ENCODE measurements at places on chromosomes 11 and 22.

DNA sequence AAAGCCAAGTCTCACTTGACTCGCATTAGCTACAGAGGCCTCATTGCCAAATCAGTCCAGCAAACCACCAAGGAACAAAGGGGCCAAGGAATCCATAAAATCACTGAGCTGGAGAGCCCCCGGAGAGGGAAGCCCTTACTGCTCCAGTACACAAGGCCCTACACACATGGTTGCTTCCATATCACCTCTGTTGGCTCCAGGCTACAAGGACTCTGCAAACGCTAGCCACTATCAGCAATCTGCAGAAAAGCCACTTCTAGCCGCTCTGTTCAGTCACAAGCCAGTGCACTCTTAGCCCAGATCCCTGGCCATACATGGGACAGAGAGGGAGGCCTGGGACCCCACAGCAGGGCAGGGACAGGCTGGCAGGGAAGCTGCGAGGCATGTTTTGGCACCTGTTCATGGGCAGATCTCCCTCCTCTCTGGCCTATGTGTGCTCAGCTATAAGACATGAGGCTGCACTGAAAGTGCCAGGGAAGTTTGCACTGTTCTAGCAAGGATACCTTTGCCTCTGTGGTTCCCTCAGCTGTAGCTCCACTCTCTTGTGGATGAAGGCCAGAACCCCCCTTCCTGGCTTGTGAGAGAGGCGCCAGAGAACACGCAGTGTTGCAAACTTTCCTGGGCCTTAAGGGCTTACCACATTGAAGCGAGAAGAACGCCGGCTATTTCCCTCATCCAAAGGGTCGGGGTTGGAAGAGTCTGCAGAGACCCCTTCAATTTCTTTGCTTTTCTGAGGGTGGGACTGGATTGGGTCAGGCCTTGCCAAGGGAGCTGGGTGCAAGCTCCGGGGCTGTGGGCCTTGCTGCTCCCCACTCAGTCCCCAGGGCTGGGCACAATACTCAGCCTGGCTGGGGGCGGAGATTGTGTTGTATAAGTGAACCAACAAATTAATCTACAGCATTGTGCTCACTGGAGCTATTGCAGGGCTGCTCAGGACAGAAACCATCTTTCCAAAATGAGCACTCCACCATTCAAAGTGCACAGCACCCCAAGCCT is 108.7 kb upstream of the PITPNB start:
- H3K4me1 ChIP-seq: peaks cover 50% of the 10 kb centered on the region
- H3K36me3 ChIP-seq: peaks cover 13% of the 10 kb centered on the region
- H3K27ac ChIP-seq: peak overlapping the region; percentile 31
- H3K4me3 ChIP-seq: no peak overlapping the region
- no peak for DNase-seq
- H3K27me3 ChIP-seq: no peaks in the 10 kb centered on the region

- no peaks in the 10 kb centered on the region for H3K4me1 ChIP-seq
- no peaks in the 10 kb centered on the region for H3K27me3 ChIP-seq
These were observed 10.9 kb downstream of the USP35 start for GRCh38 chr11:78199653-78200015.

- no peaks in the 10 kb centered on the region for H3K27me3 ChIP-seq
- H3K36me3 ChIP-seq: no peaks in the 10 kb centered on the region
- H3K4me1 ChIP-seq: no peaks in the 10 kb centered on the region
- no peak overlapping the region for H3K27ac ChIP-seq
These were observed 35.2 kb downstream of the SOX6 start for GRCh38 chr11:16321148-16321547.

- H3K27ac ChIP-seq: no peak overlapping the region
- peaks cover 26% of the 10 kb centered on the region for H3K4me1 ChIP-seq
- no peaks in the 10 kb centered on the region for H3K27me3 ChIP-seq
- DNase-seq: no peak
- no peak overlapping the region for H3K4me3 ChIP-seq
These were observed 48.2 kb downstream of the SGSM3 start for GRCh38 chr22:40418366-40419201.

DNA sequence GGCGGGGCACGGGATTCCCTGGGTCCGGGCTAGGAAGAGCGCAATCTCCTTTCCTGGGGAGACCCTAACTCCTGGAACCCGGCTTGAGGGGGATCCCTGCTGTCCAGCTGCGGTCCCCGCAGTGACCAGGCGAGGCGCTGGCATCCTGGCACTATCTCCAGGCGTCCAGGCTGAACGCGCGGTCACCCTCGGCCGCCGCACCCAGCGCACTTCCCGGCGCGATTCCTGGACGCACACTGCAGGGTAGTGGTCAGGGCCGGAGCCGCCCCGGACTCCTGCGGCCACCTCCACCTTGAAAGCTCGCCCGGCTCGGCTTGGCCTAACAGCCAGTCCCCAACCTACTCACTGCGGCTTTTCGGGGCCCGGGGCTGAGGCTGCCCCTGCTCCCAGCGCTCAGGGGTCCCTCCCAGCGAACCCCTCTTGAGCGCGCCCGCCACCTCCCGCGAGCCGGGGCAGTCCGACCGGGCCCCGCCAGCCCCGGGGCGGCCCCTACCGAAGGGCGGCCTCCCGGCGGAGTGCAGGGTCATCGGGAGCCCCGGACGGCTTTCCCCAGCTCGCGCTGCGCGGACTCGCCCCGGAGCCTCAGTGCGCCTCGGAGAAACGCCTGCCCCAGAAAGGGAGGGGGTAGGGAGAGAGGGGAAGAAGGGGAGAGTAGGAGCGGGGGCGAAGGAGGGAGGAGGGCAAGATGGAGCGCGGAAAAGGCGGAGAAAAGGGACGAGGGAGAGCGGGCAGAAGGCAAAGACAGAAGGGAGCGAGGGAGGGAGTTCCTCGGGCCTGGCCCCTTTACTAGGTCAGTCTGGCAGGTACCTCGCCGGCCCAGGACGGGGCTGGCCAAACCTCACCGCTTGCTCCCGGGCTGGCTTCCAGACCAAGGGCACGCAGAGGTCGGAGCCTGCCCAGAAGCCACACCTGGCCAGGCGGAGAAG is 1.0 kb downstream of the POU2AF3 start:
- peak overlapping the region; percentile 66 for H3K4me3 ChIP-seq
- H3K27me3 ChIP-seq: peaks cover 16% of the 10 kb centered on the region
- peak; percentile 80 for DNase-seq
- no peaks in the 10 kb centered on the region for H3K36me3 ChIP-seq

- no peaks in the 10 kb centered on the region for H3K27me3 ChIP-seq
- peaks cover 3% of the 10 kb centered on the region for H3K4me1 ChIP-seq
These were observed 19.1 kb upstream of the TP53I11 start for GRCh38 chr11:44969651-44970252.

GRCh38 chr11:9936754-9937153 is 272.9 kb downstream of the SWAP70 start:
- no peak overlapping the region for H3K4me3 ChIP-seq
- H3K4me1 ChIP-seq: no peaks in the 10 kb centered on the region
- H3K27ac ChIP-seq: no peak overlapping the region
- no peaks in the 10 kb centered on the region for H3K27me3 ChIP-seq

GRCh38 chr11:19864141-19865140 is 151.8 kb downstream of the NAV2 start:
- peaks cover 7% of the 10 kb centered on the region for H3K4me1 ChIP-seq
- DNase-seq: no peak
- no peaks in the 10 kb centered on the region for H3K36me3 ChIP-seq
- no peaks in the 10 kb centered on the region for H3K27me3 ChIP-seq
- H3K27ac ChIP-seq: no peak overlapping the region
- H3K4me3 ChIP-seq: no peak overlapping the region

- no peak overlapping the region for H3K4me3 ChIP-seq
- no peaks in the 10 kb centered on the region for H3K27me3 ChIP-seq
These were observed 26.0 kb downstream of the NEAT1 start for GRCh38 chr11:65448418-65449105.

- H3K4me3 ChIP-seq: no peak overlapping the region
- no peaks in the 10 kb centered on the region for H3K36me3 ChIP-seq
- no peak overlapping the region for H3K27ac ChIP-seq
These were observed 490.9 kb downstream of the SOX6 start for GRCh38 chr11:15865212-15865987.

GRCh38 chr22:49521787-49522224 is 305.9 kb downstream of the BRD1 start:
- peaks cover 9% of the 10 kb centered on the region for H3K27me3 ChIP-seq
- H3K27ac ChIP-seq: no peak overlapping the region
- DNase-seq: no peak
- H3K4me3 ChIP-seq: no peak overlapping the region
- no peaks in the 10 kb centered on the region for H3K36me3 ChIP-seq
- H3K4me1 ChIP-seq: no peaks in the 10 kb centered on the region

DNA sequence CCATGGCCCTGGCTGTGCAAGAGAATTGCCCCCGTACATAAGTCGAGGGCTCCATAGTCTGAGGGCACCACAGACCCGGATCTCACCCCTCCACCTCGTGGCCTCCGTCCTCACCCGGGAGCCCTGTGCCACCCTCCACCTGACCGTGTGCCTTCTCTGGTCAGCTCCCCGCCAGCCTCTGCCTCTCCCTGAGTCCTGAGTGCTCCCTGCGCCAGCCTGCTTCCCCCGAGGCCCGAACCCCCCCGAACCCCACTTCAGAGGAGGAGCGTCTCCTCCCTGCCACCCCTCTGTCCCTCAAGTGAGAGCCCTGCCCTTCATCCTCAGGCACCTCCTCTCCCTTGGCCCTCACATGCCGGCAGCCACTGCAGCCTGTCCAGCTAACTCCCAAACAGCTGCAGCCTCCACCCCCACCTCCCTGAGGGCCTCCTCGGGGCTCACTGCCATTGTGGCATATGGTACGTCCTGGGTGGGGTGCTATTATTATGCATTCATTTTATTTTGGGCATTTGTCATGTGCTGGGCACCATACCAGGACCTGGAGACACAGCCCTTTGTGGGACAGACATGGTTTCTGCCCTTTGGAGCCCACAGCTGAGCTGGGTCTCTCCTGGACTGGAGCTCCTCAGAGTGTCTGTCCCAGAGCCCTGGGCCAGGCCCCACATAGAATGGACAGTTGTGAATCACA is 67.2 kb downstream of the MYO7A start:
- no peaks in the 10 kb centered on the region for H3K27me3 ChIP-seq
- no peak overlapping the region for H3K4me3 ChIP-seq
- H3K36me3 ChIP-seq: no peaks in the 10 kb centered on the region
- DNase-seq: peak; percentile 36
- no peaks in the 10 kb centered on the region for H3K4me1 ChIP-seq

GRCh38 chr11:27894552-27894951 is 194.3 kb upstream of the BDNF start:
- H3K4me1 ChIP-seq: no peaks in the 10 kb centered on the region
- H3K4me3 ChIP-seq: no peak overlapping the region
- no peak overlapping the region for H3K27ac ChIP-seq

DNA sequence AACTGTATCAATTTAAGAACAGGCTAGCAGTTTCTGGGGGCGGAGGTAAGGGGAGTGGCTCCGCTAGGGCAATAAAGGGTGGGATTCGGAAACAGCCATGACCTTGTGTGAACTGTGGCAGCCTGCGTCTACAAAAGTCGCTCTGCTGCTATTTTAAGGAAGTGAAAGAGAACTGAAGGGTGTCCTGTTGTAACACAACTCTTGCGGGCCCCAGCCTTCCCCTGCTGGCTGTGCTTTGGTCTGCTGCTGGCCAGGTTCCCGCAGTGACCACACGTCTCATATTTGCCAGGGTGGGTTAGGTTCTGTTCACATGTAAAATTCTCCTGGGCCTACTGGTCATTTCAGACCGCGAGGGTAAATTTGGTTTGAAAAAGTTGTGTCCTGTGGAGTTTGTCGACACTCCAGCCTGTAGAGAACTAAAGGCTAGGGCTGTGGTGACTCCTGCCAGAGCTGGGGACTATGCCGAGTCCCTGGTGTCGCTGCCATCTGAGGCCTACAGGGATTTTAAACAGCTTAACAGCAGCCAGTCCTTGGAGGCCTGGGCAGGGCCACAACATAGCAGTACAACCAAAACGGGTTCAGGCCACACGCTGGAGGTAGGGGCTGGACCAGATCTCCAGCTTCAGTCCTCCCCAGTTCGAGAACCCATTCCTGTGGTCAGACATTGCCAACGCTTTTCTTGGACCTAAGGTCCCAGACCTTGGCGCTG is 1.1 kb upstream of the PPFIBP2 start:
- no peaks in the 10 kb centered on the region for H3K27me3 ChIP-seq
- H3K4me1 ChIP-seq: peaks cover 29% of the 10 kb centered on the region
- H3K4me3 ChIP-seq: peak overlapping the region; percentile 84
- peak; percentile 89 for DNase-seq
- H3K36me3 ChIP-seq: no peaks in the 10 kb centered on the region

GRCh38 chr11:61693922-61694601 is 13.9 kb downstream of the DAGLA start:
- peak overlapping the region; percentile 77 for H3K27ac ChIP-seq
- no peak overlapping the region for H3K4me3 ChIP-seq
- no peaks in the 10 kb centered on the region for H3K36me3 ChIP-seq
- H3K27me3 ChIP-seq: no peaks in the 10 kb centered on the region

- H3K27ac ChIP-seq: no peak overlapping the region
- no peaks in the 10 kb centered on the region for H3K36me3 ChIP-seq
- H3K4me3 ChIP-seq: no peak overlapping the region
- H3K4me1 ChIP-seq: no peaks in the 10 kb centered on the region
These were observed 60.0 kb downstream of the GLYATL1 start for GRCh38 chr11:58999291-58999680.

DNA sequence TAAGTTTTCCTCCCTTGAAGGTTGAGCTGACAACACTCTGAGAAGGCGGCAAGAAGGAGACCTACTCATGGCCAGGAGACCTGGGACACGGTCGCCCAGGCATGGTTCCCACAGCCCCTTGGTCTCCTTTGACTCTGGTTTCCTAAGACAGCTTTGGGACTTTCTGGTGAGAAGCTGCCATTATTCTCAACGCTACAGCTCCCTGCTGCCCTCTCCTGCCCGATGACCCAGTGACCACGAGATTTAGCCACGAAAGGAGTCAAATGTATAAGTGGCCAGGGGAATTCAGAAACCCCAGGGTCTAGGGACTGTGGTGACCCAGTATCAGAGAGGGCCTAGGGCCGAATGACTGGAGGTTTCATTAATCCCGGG is 699 bp upstream of the SDF2L1 start:
- peak overlapping the region; percentile 79 for H3K27ac ChIP-seq
- H3K4me3 ChIP-seq: peak overlapping the region; percentile 75
- peaks cover 22% of the 10 kb centered on the region for H3K4me1 ChIP-seq
- H3K27me3 ChIP-seq: no peaks in the 10 kb centered on the region

GRCh38 chr11:128884054-128884453 is 7.1 kb upstream of the KCNJ5 start:
- no peaks in the 10 kb centered on the region for H3K36me3 ChIP-seq
- DNase-seq: no peak
- H3K27ac ChIP-seq: no peak overlapping the region

- DNase-seq: no peak
- H3K36me3 ChIP-seq: peaks cover 21% of the 10 kb centered on the region
- peak overlapping the region; percentile 93 for H3K27ac ChIP-seq
- peak overlapping the region; percentile 95 for H3K4me3 ChIP-seq
- H3K4me1 ChIP-seq: peaks cover 33% of the 10 kb centered on the region
These were observed 866 bp downstream of the MED17 start for GRCh38 chr11:93784935-93785360.

- H3K4me3 ChIP-seq: no peak overlapping the region
- no peak for DNase-seq
- peaks cover 13% of the 10 kb centered on the region for H3K4me1 ChIP-seq
- H3K36me3 ChIP-seq: no peaks in the 10 kb centered on the region
These were observed 190.7 kb downstream of the ST3GAL4 start for GRCh38 chr11:126546191-126546590.

Data from lower lobe of right lung (tissue), 2 donors.